NCI-H774 (cell line): ENCODE measurements at places on chromosomes 3 and 15.

- no peak for DNase-seq
Measured at GRCh38 chr3:50600141-50600753, 11.3 kb downstream of the CISH start.

- DNase-seq = no peak
Measured at GRCh38 chr3:156535162-156535627, 19.7 kb downstream of the SSR3 start.

DNA sequence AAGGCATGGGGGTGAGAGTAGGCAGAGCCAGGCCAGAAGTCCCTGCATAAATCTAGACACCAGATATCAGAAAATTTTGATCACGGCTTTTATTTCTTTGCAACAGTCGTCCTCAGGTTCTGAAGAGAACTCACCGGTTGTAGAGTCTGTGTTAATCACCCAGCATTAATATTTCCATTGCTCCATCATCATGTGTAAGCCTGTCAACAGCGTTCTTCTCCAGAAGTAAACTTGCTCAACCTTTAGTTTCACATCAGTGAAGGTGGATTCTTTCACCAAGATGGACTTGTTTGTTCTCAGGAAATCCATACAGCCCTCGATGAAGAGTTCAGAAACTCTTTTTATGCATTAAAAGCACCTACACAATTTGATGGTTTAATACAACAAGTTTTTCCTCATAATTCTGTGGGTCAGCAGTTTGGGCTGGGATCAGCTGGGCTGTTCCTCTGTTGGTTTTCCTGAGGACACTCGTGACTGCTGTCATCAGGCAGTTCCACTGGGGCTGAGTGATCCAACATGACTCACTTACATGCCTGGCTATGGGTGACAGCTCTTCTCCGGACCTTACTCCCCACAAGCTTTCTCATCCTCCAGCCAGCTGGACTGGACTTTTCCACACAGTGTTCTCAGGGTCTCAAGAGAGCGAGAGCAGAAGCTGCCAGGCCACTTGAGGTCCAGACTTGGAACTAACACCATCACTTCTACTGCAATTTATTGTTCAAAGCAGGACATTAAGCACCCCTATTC is 303.4 kb downstream of the ZNF621 start:
- no peak for DNase-seq

GRCh38 chr3:39140341-39140971 is 12.9 kb downstream of the CSRNP1 start:
- no peak for DNase-seq

DNA sequence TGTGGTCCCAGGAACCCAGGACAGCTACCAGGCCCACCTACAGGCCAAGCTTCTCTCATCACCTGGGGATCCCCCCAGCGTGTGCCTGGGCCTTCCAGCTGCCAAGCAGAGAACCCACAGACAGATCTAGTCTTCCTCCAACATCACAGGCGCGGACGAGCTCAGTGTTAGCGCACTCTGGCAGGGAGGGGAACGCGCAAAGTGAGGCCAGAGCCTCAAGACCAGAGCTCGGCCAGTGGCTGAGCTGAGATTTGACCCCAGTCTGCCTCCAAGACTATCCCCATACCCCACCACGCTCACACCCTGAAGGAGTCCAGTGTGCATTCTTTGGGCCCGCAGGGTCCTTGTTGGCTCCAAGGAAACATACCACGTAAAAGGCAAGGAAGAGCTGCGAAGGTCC is 5.1 kb downstream of the MFGE8 start:
- DNase-seq = no peak

- DNase-seq = no peak
Measured at GRCh38 chr15:29945943-29946596, 123.8 kb upstream of the TJP1 start.
